ENCODE measurements at places on chromosomes 3 and 15. TPM values are rescaled to one million over a fixed set of nuclear protein-coding genes. Genes with fewer than 3 reads are reported as not detected.
A peak's percentile ranks its signal among the peaks of the same experiment; 100 is the strongest.

The PDE8A gene
- total RNA-seq: 108 TPM

The LDHAL6B gene
- total RNA-seq: not detected

The FETUB gene
- not detected for total RNA-seq

The ANKRD34C gene
- not detected for total RNA-seq

The ILDR1 gene
- not detected for total RNA-seq

The TAGLN3 gene
- total RNA-seq: not detected

DNA sequence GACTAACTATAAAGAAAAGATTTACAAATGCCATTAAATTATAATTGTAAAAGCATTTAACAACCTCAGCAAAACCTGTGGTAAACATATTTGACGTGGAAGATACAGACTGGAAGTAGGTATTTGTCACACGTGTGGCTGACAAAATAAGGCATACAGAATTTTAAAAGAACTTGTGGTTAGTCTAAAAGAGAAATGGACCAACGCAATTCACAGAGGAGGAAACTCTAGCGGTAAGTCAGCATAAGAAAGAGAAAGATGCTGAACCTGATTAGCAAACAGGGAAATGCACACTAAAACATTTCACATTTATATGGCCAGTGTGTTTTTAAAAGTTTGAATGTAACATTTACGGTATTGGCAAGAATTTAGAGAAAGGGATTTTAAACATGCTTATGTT, 35.3 kb downstream of the KCNH8 start:
- no peak for DNase-seq
- H3K27ac ChIP-seq: no peak overlapping the region
- H3K36me3 ChIP-seq: no peaks in the 10 kb centered on the region

- no peak for DNase-seq
- H3K27ac ChIP-seq: peak overlapping the region; percentile 82
- no peaks in the 10 kb centered on the region for H3K27me3 ChIP-seq
- peaks cover 23% of the 10 kb centered on the region for H3K4me1 ChIP-seq
- no peak overlapping the region for H3K4me3 ChIP-seq
Observed at GRCh38 chr3:64150623-64151207, 74.6 kb downstream of the PRICKLE2 start.

- no peak overlapping the region for H3K4me3 ChIP-seq
- H3K4me1 ChIP-seq: no peaks in the 10 kb centered on the region
- H3K36me3 ChIP-seq: no peaks in the 10 kb centered on the region
- H3K27ac ChIP-seq: no peak overlapping the region
- no peak for DNase-seq
Observed at GRCh38 chr3:17023006-17023664, 138.4 kb downstream of the PLCL2 start.

- H3K4me1 ChIP-seq: peaks cover 8% of the 10 kb centered on the region
- no peak overlapping the region for H3K4me3 ChIP-seq
- H3K27me3 ChIP-seq: no peaks in the 10 kb centered on the region
- H3K36me3 ChIP-seq: no peaks in the 10 kb centered on the region
Observed at GRCh38 chr3:82088749-82089148, 327.3 kb upstream of the GBE1 start.

DNA sequence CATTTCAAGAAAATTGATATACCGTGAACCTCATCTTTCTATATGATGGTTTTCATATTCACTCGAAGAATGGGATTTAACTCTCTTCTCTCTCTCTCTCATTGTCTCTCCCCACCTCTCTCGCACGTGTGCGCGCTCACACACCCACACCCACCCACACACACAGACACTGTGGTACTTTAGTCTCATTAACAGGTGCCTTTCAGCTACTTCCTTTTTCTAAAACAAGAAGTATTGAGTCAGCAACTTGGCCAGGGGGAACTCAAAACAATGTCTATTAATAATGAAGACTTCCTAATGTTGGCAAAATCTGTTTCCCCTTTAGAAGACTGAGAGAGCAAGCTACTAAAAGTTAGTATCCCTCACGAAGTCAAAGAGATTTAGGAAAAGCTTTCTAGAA, 150.7 kb downstream of the TMCO5A start:
- no peak overlapping the region for H3K4me3 ChIP-seq
- H3K4me1 ChIP-seq: peaks cover 7% of the 10 kb centered on the region
- no peak overlapping the region for H3K27ac ChIP-seq
- no peaks in the 10 kb centered on the region for H3K27me3 ChIP-seq
- DNase-seq: no peak

- H3K4me3 ChIP-seq: no peak overlapping the region
- no peaks in the 10 kb centered on the region for H3K4me1 ChIP-seq
- no peak overlapping the region for H3K27ac ChIP-seq
- no peaks in the 10 kb centered on the region for H3K27me3 ChIP-seq
Observed at GRCh38 chr3:37540786-37541185, 320.9 kb upstream of the CTDSPL start.

Data from tibial nerve (tissue), 4 donors.